ENCODE measurements at places on chromosomes 2 and 18.

- no peak for DNase-seq
These were observed 113.0 kb upstream of the NEDD4L start for GRCh38 chr18:57931038-57931437.

GRCh38 chr2:61710711-61711110 is 143.1 kb downstream of the FAM161A start:
- DNase-seq = no peak

DNA sequence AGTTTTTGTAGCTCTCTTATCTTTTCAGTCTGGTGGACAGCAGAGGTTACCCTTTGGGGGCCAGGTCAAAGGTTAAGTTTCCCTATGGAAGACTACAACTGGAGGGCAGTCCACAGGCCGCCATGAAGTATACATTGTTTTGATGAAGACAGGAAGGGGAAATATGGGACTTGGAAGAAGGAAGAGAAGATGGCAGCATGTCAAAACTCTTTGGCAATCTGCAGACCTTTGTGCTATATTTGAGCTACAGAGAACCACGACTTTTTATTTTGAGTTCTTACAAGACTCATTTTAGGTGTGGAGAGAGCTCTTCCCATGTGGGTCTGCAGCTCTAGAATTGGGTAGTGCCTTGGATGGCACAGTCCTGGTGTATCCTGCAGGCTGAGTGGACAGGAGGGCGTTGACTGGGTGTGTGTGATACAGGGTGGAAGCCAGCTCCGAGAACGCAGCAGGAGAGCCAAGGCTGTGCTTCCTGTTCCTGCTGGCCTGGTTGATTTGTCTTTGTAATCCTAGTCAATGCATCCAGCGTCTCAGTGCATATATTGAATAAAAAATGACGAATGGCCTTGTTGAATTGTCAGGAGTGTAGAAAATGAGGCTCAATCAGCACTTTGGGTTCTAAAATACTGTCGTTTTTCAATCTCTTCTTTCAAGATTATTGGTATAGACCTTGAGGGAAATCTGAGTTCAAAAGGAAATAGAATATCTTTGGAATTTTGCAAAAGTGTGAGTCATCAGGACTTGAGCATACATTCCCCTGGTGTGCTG is 11.5 kb downstream of the ITGA6 start:
- no peak for DNase-seq

DNA sequence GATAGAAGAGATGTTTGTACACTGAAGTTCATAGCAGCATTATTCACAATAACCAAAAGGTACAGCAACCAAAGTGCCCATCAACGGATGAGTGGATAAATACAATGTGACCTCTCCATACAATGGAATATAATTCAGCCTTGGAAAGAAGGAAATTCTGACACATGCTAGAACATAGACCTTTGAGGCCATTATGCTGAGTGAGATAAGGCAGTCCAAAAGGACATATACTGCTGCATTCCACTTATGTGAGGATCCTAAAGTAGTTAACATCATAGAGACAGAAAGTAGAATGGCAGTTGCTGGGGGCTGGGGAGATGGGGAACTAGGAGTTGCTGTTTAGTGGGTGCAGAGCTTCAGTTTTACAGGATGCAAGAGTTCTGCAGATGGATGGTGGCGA is 38.2 kb upstream of the GLI2 start:
- no peak for DNase-seq

DNA sequence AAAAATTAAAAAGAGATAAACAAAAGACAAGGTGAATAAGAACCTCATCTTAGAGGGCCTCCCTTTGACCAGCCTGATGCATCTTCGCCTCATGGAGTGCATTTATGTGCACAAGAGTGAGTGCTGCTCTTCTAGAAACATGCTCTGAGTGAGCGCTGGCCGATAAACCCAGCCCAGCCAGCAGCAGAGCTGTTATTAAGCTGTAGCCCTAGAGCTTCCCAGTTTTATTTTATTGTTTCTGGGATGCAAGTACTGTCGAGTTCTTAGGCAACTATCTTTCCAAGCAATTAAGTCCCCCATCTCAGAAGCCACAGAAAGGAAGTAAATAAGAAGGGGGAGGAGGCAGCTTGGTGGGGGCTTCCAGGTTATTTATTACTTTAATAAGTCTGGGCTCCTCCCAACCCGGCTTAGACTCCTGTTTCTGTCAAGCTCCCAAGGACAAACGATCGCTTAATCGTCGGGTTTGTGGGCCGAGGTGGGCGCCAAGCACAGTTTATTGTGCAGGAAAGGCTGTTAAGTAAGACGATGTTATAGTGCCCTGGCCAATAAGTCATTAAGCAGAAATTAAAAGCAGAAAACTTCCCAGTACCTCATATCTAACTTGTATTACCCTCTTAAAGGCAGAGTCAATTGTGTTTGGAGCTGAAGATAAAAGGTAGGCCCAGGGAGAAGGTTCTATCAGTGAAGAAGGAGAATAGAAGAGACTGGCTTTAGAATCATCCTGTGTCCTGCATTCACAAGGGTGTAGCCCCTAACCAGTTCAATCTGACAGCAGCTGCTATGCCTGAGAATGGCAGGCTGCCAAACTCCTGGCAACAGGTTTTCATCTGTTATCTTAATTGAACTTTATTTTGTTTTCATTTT is 176.3 kb downstream of the PIK3C3 start:
- no peak for DNase-seq

DNA sequence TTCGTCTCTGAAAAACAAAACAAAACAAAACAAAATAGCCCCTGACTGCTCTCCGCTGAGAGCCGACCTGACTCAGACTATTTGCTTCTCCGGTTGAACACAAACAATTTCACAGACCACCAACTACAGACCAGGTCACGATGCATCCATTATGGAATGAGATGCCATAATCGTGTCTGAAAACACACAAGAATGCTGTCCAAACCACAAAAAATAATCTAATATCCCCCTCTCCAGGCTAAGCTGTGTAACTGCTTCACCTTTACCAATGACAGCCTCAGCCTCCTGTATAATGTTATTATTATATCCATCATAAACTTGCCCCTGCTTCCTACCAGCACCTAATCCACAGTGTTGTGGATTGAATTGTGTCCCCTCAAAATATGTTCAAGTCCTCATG is 114.7 kb downstream of the DNAH6 start:
- DNase-seq = peak; percentile 49

DNA sequence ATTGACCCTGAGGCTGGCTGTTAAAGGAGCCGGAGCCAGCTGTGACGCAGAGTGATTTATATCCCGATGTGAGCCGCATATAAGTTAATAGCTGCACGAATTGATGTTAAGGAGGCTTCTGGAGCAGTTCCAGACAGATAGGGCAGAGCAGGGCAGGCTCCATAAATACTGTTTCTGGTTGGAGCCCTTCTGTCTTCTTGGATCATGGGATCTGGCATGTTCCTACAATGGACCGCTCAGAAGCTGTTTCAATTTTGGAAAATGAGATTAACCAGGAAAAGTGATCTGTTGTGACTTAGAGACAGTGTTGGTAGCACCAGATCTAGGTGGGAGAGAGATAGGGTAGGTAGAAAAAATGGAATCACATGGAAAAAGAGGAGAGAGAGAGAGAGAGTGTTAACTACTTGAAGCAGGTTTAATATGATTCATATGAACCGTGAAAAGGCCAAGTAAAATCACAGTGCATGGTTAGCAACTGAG is 4.8 kb upstream of the IGFBP5 start:
- no peak for DNase-seq

DNA sequence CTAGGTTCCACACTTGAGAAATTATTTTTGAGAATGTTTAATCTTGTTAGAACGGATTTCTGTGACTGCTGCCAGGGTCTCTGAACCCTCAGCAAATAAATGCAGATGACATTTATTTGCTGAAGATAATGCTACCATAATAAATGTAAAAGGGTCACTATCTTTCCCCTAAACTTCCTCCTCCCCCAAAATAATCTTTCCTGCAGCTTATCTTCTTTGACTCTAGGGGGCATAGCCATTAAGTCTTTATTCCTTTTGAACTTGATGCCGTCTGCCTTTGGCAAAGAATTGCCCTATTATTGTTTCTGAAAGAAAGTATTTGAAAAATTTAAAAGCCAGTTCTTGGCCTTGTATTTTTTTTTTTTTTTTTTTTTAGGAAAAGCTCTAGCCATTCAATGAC is 63.6 kb upstream of the ACSL3 start:
- no peak for DNase-seq

DNA sequence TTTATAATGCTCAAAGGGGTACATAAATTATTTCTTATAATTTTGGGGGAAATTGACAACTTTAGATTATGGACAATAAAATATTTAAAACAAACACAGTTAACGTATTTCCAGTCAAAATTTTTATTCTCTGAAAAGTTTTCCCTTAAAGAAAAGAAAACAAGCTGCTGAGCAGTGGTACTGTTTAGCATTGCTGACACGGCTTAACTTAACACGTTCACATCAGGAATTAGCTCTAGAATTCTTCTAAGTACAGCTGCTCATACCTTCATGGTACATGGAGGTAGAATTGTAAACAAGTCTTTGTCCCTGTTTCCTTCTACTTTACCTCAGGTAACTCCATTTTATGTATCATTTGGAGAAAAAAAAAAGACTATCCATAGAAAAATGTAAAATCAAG is 2.0 kb downstream of the SLC38A11 start:
- DNase-seq = no peak

DNA sequence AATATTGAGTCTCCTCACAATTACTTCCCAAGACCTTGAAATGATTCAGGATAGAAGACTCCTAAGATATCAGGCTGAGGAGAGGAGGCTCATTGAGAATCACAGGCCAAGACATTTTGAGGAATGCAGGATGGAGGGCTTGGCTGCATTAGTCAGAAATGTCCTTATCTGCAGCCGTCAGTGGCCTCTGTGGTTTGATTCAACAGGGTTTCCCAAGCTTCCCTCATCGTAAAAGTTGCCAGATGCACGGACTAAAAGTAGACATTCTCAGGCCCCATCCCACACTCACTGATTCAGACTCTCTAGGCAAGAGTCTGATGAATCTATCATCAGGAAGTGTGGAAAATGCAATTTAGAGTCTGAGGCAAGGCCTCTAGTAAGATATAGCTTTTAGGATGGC is 34.0 kb upstream of the TMEM178A start:
- DNase-seq = no peak

DNA sequence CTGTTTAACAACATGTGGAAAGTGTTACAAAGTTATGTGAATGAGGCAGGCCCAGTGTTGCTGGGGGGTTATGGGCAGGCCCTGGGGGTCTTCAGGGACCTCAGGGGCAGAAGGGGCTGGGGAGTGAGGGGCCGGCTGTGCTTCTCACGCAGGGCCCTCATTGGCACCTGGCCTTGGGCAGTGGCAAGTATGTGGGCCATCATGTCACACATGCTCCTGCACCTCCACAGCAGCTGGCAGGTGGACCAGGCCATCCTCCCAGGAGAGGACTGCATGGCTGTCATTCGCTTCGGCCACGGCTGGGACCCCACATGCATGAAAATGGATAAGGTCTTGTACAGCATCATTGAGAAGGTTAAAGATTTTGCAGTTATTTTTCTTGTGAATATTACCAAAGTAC is 47.4 kb downstream of the ZNF385B start:
- no peak for DNase-seq

GRCh38 chr2:118939994-118940393 is 2.0 kb upstream of the MARCO start:
- DNase-seq = no peak

- DNase-seq = peak; percentile 21
These were observed 93.7 kb upstream of the ID2 start for GRCh38 chr2:8587920-8588830.

Data from CD4-positive, alpha-beta T cell treated with Interleukin-4 for 4 hours (primary cell).